Natural killer cell (primary cell): ENCODE measurements at places on chromosomes 1 and 21.

DNA sequence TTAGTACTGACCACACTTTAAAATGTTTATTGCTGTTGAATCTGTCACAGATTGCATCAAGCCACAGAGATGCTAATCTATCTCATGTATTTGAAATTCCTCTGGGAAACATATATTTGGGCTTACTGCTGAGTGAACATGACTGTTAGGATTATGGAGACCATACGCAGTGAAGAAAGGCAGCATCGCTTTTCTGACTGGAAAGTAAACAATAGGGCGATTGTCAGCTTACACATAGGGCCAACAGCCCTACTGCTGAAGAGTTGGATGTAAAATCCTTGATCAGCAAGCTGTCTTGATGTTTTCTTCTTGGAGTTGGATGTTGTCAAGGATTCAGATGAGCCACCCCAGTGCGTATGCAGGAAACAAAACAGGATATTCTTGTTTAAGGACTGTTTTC lies 368.7 kb upstream of the ADGRL2 start:
- DNase-seq, result no peak

DNA sequence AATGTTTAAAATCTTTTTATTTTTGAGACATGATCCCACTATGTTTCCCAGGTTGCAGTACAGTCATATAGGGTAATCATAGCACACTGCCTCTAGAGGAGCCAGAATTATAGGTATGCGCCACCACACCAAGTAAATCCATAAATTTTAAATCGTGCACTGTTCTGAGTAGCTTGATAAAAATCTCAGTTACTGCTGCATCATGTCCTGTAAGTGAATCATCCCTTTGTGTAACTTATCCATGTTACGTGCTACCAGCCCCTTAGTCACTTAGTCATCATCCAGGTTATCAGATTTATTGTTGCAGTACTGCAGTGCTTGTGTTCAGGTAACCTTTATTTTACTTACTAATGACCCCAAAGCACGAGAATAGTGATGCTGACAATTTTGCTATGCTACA lies 1770.9 kb downstream of the BRINP3 start:
- no peak for DNase-seq

DNA sequence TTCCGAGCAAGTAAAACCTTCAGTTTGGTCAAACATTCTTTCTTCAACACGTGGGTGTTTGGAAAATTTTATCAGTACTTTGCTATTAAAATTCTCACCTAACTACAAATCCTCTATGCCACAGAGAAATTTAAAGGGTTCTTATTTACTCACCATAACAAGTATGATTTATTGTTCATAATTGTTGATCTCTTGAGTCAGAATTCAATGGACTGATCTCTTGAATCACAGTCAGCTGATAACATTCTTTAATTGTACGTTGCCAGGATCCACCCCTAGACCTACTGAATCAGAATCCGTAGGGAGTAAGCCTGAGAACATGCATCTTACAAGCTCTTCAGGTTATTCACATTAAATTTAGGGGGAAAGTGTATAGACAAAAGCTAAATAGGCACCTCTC lies 51.2 kb downstream of the DIPK1A start:
- no peak for DNase-seq

DNA sequence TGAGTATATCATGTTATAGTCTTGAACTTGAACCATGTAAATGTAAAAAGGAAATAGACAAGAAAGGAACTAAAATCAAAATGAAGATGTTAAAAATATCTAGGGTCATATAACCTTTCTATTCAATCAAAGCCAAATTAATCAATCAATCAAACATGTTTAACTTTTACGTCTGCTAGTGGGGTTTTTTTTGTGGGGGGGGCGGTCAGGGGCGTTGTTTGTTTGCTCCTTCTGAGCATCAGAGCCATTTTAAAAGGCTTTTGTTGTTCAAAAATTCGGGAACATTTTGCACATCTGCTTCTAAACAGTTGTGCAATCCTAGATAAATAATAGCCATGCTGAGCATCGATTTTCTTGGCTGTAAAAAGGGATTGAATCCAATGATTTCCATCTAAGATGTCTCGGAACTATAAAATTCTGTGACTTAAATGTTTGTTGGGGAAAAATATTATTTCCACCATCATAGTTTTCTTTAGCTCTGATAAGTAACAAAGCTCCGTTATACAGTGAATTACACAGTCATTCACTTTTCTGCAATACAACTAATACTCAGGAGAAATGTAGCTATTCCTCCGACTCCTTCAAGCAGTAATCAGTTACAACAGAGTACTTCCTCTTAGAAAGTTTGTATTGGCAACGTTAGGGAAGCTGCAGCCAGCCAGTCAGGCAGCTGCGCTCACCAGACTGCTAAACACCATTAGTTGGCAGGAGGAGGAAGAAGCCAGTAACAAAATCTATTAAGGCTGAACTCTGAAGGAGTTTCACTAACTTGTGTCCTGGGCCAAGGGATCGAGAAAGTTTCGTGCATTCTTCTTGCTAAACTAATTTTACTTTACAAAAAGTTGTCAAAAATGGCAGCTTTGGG lies 2.2 kb downstream of the SPATA6 start:
- peak; percentile 19 for DNase-seq

GRCh38 chr1:181057079-181057478 lies 23.3 kb downstream of the MR1 start:
- no peak for DNase-seq

- DNase-seq, result no peak
Observed at GRCh38 chr1:224632381-224632871, 16.3 kb downstream of the CNIH3 start.

GRCh38 chr1:231315887-231316286 lies 21.8 kb downstream of the EXOC8 start:
- peak; percentile 65 for DNase-seq
